PC-3 (cell line): ENCODE measurements at places on chromosomes 6 and 20.

GRCh38 chr6:38389875-38390274 lies 249.9 kb downstream of the BTBD9 start:
- DNase-seq = no peak

DNA sequence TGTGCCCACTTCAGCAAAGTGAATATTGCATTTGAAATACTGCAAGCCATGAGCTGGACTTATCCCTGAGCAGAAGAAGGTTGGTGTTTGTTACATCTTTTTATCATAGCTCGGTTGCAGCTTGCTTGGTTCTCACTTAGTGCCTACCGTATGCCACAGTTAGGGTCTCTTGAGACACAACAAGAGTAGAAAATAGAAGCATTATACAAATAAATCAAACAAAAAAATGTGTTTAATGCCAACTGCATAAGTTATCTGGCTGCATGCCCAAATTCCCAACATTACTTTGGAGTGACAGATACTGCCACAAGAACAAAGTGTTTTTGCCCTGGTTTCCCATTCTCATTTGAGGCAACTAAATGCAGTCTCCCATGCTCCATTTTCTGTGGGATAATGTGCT lies 53.9 kb upstream of the LAMP5 start:
- DNase-seq = peak; percentile 89

DNA sequence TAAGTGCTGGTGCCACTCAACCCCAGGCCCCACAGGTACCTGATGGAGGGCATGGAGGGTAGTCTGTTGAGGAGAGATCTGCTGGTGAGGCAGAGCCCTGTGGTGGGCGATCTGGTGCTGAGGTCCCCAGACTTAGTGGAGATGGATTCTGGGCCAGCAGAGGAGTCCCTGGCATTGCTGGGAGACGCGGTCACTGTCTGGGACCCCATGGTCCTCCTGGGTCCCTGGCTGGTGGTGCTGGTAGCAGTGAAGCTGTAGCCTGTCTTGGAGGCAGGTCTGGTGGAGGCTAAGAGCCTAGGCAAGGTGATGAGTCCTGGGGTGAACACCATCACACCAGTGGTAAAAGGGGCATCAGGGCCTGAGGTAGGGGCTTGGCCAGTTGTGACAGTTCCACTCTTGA lies 6.6 kb downstream of the TREML2 start:
- no peak for DNase-seq

DNA sequence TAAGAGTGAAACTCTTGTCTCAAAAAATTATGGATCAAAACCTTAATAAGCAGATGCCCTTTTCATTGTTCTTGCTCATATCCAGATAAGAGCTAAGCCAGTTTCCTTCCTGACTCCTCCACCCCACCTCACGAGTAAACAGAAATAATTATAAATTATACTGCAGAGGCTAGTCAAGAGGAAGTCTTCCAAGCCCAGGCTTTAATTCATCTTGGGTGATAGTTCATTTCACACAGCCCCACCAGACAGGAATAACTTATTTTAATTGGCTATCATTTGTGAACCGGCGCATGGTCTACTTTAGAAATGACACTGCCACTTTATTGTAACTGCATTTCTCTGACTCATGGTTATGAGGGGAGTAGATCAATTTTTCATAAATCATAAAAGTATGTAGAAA lies 102.0 kb downstream of the BTBD3 start:
- no peak for DNase-seq

DNA sequence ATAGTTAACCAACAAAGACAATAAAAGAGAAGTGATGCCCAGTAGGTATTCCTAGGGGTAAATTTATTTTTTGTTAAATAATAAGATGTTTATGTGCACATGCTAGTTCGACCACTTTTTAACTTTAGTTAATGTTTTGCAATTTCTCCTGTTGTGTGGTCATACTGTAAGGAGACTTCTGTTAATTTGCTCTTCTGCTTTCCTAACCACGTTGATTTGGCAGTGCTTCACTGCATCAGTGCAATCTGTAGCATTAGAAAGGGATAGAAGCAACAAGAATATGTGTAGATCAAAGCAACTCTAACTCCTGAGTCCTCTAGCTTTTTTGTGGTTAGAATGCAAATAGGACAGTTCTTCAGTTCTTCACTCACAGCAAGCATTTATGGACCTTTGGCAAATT lies 13.9 kb downstream of the MYB start:
- DNase-seq = no peak

GRCh38 chr20:51495291-51495690 lies 47.2 kb downstream of the NFATC2 start:
- DNase-seq = no peak

GRCh38 chr6:43088654-43089056 lies 12.5 kb downstream of the PTK7 start:
- DNase-seq = no peak

- no peak for DNase-seq
Measured at GRCh38 chr6:32799168-32799567, 17.6 kb downstream of the HLA-DOB start.

GRCh38 chr6:123940551-123940950 lies 136.9 kb downstream of the NKAIN2 start:
- DNase-seq = no peak

DNA sequence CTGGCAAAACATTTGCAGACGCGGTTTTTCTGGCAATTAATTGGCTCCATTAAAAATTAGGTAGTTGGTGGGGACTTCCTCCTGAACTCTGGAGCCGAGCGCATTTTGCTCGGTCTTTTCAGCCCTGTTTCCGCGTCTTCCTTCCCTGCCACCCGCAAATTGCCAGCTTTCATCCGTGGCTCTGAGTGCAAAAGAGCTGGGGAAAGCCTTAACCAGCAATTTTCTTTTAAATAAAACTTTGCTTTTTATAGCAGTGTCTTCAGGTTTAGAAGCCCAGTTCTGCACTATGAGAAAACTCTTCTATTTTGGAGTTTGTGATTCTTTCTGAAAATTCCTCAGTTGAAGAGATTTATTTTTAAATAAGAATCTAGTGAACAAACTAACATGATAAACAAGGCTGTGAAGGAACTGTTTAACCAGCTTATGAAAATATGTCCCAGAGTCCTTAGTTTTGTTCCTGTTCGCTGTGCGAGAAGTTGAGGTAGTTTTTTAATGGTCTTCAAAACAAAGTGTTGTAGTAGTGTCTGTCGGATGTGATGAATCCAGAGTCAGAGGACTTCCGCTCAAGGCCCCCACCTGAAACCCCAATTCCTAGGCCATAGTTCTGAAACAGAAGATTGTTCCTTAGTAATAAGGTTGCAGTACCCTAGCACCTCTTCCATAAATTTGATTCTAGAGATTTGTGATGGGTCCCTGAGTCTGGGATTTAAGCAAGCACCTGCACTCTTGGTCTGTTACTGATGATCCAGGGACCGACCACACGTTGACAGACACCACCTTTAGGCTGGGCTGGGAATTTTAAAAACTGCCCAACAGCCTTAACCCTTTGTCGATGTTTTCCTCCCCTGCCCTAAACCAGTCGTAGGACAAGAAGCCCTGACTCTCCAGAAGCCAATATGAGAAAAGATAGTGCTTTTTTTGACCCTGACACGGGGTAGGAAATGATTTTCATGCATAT lies 950 bp downstream of the KCTD20 start:
- peak; percentile 57 for DNase-seq

- DNase-seq = peak; percentile 76
Measured at GRCh38 chr20:53917145-53918019, 153.0 kb downstream of the BCAS1 start.

GRCh38 chr20:51211191-51211590 lies 188.3 kb upstream of the KCNG1 start:
- DNase-seq = no peak

GRCh38 chr20:51511861-51512619 lies 30.5 kb downstream of the NFATC2 start:
- DNase-seq = no peak

DNA sequence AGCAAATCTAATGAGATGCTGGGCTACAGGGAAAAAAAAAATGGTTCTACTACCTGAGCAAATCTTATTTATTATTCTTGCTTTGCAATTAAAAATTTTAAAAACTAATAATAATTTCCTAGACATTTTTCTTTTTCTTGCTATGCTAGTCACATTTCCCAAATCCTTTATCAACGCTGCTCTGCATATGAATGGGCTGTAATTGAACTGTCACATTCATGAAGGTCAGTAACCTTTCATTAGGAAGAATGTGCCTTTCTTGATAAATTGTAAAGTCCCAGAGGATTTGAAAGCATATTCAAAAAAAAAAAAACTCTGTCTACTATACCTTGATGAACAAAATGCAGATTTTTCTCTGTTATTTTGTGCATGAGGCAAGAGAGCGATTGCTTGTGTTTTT lies 538.7 kb upstream of the ID4 start:
- no peak for DNase-seq

- peak; percentile 45 for DNase-seq
Measured at GRCh38 chr6:131756039-131756438, 45.2 kb upstream of the CTAGE9 start.

- no peak for DNase-seq
Measured at GRCh38 chr6:17336425-17336824, 55.3 kb downstream of the RBM24 start.

- peak; percentile 80 for DNase-seq
Measured at GRCh38 chr6:158910484-158911440, 89.2 kb downstream of the RSPH3 start.

- DNase-seq = no peak
Measured at GRCh38 chr6:31395832-31396231, 7.6 kb upstream of the MICA start.

DNA sequence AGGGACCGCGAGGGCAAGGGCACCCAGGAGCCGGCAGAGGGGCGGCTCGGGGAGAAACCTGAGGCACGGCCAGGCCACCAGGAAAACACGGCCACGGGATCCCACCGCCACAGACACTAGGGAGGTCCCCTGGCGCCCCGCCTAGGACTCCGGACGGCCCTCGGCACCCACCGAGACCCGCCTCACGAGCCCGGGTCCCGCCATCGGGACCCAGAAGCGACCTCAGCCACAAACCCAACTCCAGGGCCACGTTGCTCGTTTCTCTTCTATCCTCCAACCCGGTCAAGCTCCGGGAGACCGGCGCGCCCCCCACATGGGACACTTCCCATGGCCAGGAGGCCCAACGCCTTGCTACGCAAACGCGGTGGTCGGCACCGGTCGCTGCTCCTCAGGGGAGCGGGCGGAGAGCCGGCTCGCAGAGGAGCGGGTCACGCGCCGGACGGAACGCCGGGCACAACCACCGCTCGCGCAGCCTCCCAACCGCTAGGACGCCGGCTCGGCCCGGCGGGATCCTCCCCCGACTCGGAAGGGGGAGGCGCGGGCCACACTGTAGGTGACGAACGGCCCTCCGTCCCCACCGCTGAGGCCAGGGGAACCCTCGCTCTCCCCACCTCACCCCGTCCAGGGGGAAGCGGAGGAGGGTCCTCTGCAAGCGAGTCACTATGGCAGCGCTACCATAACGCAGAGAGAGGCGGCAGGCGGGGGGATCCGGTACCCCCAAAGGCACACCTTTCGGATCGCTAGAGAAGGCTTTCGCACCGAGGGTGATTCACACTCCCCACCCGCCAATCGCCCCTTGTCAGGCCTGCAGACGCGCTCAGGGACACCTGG lies 1514.1 kb upstream of the DEFB115 start:
- no peak for DNase-seq

DNA sequence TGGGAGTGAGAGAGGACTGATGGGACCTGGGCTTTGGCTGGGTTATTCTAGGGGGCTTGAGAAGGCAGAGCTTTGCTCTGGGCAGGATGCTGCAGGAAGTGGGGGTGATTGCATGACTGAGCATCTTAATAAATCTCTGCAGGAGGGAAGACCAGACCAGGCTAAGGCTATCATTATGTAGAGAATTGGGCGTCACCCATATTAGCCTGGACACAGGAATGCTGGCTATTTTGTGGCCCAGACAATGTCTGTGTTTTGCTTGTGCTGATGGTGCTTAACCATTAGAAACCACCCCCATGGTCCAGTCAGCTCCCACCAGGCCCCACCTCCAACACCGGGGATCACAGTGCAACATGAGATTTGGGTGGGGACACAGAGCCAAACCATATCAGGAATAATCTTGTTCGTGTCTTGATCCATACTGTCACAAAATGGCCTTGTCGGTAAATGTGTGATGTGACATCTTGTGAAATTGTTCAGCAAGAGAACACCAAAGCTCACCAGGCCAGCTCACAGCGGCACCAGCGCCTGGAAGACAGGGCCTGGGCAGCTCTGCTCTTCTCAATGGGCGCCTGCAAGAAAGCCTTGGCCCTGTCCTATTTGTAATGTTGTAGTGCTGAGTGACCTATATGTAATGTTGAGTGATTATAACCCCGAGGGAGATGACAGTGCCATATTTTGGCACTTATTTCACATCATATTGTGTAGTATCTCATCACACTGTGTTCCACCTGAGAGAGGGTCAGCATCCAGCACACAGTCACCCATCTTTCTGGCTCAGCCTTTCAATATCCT lies 211.8 kb downstream of the QKI start:
- no peak for DNase-seq

DNA sequence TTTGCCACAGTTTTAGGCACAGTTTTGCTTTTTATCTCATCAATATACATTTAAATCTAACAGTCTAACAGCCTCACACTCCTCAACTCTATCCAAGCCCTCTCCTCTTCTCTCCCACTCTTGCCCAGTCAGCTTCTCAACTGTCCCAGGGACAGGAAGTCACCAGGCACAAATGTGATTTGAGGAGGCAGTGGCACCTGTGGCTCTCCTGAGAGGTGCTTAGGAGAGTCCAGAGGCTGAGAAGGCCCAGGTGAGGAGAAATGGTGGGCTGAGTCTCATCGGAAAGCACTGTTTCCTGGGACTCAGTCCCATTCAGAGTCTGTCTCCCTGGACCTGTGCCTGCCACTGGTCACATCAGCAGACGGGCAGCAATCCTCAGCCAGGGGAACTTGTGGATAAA lies 4.7 kb downstream of the GDF5 start:
- no peak for DNase-seq

- peak; percentile 96 for DNase-seq
Measured at GRCh38 chr20:45781391-45781931, 10.2 kb downstream of the WFDC3 start.

DNA sequence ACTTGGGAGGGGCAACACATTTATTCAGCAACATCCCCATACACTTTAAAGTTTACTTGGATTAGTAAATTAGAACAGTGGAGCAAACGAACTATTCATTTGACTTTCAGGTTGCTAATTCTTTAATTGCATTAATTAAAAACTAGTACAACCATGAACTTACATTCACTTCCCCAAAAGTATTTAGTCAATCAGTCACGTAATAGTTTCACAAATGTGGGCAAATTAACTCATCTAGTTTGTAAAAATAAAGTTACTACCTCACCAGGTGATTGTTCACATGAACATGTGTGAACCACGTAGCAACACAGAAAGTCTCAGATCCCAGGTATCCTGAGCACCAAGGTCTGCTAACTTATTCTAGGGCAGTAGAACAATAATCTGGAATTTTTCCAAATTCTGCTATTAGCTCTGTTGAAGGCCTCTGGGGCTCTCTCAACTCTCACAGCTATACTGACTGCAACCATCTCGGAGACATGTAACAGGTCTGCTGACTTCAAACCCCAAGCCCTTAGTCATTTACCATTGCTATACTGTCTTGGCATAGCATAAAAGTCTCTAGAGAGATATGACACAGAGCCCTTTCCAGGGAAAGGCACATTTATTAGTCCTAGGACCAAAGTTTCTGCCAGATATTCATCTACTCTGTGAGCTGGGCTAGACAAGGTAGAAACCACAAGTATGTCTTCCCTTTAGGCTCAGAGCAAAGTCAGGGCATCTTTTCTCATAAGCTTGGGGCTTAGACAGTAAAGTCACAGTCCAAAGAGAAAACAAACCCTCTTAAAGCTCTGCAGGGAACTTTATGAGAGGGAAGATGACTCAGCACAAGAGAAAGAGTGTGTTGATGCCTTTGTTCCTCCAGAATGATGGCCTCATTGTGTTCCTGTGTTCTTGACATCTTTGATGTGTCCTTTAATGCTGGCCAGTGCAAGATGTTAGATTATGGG lies 50.9 kb upstream of the CCDC28A start:
- peak; percentile 33 for DNase-seq

GRCh38 chr20:56540415-56540814 lies 7.4 kb downstream of the FAM209B start:
- DNase-seq = no peak
